Hepatocyte (in vitro differentiated cells): ENCODE measurements at places on chromosomes 2 and 18. TPM values are rescaled to one million over a fixed set of nuclear protein-coding genes. Genes with fewer than 3 reads are reported as not detected.

DNA sequence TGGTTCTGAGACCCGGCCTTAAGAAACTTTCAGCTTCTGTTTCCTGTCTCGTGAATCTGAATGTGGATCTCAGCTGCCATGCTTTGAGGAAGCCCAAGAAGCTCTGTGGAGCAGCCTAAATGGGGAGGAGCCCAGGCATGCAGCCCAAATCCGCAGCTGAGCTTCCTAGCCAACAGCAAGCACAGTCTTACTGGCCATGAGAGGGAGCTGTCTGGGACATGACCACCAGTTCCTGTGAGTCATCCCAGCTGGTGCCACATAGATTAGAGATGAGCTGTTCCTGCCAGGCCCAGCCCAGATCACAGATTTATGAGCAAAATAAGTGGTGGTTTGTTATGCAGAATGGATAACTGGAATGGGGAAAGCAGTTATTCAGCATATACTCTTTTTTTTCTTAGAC lies 224.4 kb upstream of the APCDD1 start:
- peak; percentile 33 for DNase-seq

DNA sequence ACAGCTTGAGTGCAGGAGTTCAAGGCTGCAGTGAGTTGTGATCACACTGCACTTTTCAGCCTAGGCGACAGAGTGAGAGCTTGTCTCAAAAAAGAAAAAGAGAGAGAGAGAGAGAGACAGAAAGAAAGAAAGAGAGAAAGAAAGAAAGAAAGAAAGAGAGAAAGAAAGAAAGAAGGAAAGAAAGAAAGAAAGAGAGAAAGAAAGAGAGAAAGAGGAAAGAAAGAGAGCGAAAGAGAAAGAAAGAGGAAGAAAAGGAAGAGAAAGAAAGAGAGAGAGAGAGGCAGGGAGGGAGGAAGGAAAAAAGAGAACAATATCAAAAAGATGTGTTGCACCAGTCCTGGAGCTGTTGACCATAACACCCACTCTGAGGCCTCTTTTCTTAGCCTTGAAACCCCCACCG lies 89.8 kb upstream of the MBOAT2 start:
- no peak for DNase-seq

GRCh38 chr2:69618362-69618761 lies 25.2 kb downstream of the AAK1 start:
- DNase-seq = no peak

GRCh38 chr2:132977812-132978529 lies 308.0 kb upstream of the LYPD1 start:
- no peak for DNase-seq

The PTGR3 gene
- 25.7 and 30.7 TPM in 2 replicates for total RNA-seq

The LANCL1 gene
- 40.2 and 43.7 TPM in 2 replicates for total RNA-seq

The IL1RN gene
- 3.1 and 4.3 TPM in 2 replicates for total RNA-seq

The RNF152 gene
- total RNA-seq = 18.3 and 21.1 TPM in 2 replicates

The IL18RAP gene
- total RNA-seq = 0.40 and 0.80 TPM in 2 replicates

The FAHD2B gene
- total RNA-seq = 9.3 and 15.2 TPM in 2 replicates

The RASGRP3 gene
- total RNA-seq = 5.9 and 8.6 TPM in 2 replicates

The TTC32 gene
- total RNA-seq = 18.4 and 21.1 TPM in 2 replicates

The SCN1A gene
- total RNA-seq = 0.03 and 0.12 TPM in 2 replicates

The MOGAT1 gene
- total RNA-seq = not detected in 2 replicates

The ATP6V1B1 gene
- total RNA-seq = 0.84 and 1.7 TPM in 2 replicates
